Breast epithelium (tissue), 4 donors: ENCODE measurements at places on chromosomes 1 and 21. TPM values are rescaled to one million over a fixed set of nuclear protein-coding genes. Genes with fewer than 3 reads are reported as not detected.

RGS16 gene
- 1.3 TPM for total RNA-seq

AGL gene
- total RNA-seq = 31.6 TPM

NBPF4 gene
- 0.33 TPM for total RNA-seq

CLCA1 gene
- under 0.01 TPM for total RNA-seq

P3R3URF gene
- total RNA-seq = not detected

DNA sequence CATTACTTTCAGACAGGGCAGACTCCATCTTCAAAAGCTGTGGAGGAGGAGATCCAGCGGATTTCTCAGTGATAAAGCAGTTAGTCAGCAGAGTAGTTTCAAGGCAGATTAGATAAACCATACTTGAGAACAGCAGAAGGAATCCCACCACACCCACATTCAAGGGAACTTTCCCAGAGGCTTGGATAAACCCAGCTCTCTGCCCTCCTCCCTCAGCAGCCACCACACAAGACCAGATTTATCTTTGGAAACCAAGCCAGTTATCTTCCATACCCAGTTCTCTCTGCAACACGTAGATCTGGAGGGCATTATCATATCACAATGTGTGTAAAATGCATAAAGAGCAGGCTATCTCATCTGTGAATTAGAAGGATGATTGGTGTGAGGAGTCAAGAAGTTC is 40.2 kb downstream of the GFI1 start:
- DNase-seq = no peak

DNA sequence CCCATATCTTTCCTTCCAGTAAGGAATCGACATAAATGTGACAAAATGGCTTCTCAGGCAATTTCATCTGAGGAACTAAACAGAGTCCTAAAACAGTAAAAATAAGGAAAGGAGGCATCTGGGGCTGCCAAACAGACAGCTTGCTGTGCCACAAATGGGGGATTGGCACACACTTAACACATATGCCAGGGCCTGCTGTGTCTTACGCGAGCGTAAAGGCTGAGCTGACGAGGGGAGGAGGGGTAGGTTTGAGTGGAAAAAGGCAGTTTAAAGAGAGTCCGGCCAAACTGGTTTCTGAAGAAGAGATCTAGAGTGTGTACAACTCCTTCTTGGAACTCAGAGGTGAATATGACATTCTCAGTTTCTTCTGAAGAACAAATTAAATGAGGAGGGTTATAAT is 244.1 kb upstream of the MAP1LC3C start:
- DNase-seq = no peak

GRCh38 chr1:158374860-158375259 is 21.2 kb downstream of the CD1E start:
- no peak for DNase-seq

DNA sequence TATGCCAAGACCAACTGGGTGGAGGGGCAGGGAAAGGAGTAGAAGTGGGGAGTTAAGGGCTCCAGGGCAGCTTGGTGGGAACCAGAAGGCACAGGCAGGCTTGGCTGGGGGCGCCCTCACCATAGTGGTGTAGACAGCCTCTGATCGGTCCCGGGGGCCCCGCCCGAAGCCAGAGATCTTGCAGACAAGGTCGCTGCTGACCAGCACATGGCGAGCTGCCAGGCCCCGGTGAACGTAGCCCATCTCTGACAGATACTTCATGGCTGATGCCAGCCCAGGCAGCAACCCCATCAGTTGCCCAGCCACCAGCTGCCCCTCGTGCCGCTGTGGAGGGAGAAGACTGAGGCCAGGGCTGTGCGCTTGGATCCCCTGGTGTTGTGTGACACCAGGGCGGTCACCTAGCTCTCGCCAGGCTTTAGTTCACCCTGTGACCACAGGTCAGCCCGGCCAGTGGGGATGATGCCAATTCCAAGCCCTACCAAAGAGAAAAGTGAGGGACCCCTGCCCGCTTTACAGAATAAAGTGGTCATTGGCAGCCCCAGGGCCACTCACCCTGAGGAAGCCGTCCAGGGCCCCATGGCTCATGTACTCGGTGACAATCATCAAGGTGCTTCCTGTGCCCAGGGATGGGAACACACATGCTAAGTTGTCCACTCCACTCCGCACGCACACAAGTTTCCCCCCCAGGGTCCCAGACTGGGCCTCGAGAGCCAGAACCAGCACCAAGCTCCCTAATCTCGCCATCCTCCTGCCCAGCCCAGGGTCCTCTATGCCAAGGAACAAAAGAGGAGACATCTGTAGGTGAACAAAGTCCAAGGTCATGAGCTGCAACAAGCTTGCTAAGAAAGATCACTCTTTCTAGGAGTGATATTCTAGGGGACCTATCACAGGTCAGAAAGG is 28.2 kb downstream of the CDCA8 start:
- DNase-seq = no peak

DNA sequence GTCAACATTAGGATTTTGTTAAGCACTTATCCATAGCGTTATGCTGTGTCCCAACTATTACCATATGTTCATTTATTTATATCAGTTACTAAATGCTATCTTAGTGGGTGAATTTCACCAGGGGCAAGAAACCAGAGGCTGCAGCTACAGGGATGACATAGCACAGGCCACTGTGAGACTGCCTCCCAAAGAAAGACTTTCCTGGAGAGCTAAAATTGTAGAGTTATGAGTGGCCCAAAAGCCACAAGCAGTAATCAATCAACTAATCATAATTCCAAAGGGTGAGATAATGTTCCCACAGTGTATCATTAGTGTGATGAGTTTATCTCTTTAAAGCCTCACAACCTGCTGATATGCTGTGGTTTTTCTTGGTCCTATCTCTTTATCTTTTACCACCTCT is 3.8 kb upstream of the TGFB2 start:
- no peak for DNase-seq

GRCh38 chr1:33317354-33317753 is 3.5 kb downstream of the A3GALT2 start:
- DNase-seq = no peak

- DNase-seq = no peak
These were observed 29.5 kb downstream of the LPGAT1 start for GRCh38 chr1:211800925-211801607.

DNA sequence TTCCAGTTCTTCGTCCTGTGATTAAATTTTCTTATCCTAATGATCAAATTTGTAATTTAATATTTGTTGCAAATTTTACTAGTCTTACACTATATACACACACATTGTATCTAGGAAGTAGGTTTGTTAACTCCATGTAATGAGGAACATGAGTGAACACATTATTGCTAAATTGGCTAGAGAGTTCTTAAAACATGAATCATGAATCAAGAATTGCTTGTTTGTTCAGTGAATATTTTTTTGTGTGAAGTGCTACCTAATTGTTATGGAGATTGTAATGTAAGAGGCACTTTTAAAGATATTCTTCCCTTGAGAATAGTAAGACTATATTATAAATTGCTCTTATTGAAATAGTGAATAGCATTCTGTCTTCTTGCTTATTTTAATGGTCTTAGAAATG is 4.6 kb downstream of the GPSM2 start:
- no peak for DNase-seq

GRCh38 chr1:183226361-183226760 is 40.3 kb downstream of the LAMC2 start:
- DNase-seq = no peak

DNA sequence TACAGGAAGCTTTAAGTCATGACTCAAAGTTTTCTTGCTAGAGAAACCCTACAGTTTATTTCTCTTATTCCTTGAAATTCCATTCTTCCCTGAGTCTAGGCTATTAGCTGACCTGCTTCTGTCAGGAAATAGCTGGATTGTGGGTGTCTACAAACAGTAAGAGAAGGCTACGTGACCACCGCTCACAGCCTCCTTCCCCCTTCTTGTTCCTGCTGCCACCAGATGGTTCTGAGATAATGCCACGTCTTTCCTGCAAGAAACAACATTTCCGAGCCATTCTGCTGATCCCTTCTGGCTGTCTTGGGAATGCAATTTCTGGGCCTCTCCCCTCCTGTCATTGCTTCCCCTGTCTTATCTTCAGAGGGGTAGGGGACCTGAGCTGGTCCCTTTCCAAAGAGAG is 128.9 kb upstream of the SGIP1 start:
- DNase-seq = no peak
